Activated CD4-positive, alpha-beta T cell treated with anti-CD3 and anti-CD28 coated beads, Interleukin-2, amount 50 U/mL, for 4 hours (primary cell): ENCODE measurements at places on chromosomes 16 and 17.

DNA sequence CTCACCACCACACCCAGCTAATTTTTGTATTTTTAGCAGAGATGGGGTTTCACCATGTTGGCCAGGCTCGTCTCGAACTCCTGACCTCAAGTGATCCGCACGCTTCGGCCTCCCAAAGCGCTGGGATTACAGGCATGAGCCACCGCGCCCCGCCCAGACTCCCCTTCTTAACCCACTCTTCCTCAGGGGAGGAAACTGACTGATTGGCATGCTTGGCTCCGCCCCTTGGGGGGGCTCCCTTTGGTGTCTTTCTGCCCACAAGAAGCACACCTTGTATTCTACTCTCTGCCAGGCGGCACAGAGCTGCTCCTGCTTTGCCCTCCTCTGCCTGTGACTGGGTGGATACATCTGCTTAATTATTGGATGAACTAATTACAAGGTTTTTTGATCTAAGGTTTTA, 4.7 kb upstream of the ASGR2 start:
- no peak for DNase-seq

DNA sequence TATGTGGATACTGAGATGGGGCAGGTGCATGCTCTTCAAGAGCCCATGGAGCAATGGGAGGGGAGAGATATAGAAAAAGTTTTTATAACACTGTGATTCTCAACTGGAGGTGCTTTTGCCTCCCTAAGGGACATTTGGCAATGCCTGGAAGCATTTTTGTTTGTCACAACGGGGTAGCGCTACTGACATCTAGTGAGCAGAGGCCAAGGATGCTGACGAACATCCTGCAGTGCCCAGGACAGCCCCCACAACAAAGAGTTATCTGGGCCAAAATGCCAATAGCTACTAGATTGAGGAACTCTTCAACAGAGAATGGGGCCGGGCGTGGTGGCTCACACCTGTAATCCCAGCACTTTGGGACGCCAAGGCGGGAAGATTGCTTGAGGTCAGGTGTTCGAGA, 67.2 kb upstream of the CLEC3A start:
- DNase-seq = no peak

GRCh38 chr16:11177578-11178160, 78.3 kb downstream of the SOCS1 start:
- DNase-seq = no peak

GRCh38 chr17:73394512-73395450, 83.0 kb upstream of the CDC42EP4 start:
- no peak for DNase-seq

GRCh38 chr16:88510091-88510994, 57.3 kb downstream of the ZFPM1 start:
- DNase-seq = no peak

DNA sequence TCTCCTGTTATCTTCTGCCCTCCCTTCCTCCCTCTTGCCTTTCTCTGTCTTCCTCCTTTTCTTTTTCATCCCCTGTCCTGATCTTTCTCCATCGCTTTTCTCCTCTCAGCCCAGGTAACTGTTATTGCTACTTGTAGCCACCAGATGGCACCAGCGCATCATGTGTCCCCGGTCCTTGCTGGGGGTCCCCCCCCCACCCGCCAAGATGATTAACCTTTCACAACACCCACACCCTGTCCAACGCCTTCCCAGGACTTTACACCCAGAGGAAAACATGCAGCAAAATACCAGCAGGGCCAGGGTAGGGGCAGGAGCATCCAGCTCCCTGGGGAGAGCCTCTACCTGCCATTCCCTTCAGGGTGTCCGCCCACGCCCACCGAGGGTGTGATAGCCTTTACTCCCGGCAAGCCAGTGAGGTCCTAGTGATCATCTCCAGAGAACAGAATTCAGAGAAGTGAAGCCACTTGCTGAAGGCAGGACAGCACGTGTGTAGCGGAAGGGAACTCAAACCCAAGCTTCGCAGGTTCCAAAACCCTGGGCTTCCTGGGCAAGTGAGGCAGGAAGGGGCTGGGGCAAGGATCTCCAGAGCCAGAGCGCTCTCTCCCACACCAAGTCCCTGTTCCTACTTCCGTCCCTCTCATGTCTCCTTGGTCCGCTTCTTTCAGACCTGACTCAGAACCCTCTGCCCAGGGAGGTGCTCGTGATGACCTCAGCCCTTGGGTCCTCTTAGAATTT, 13.4 kb upstream of the TAC4 start:
- peak; percentile 41 for DNase-seq

GRCh38 chr16:80806927-80807340, 2.5 kb upstream of the CDYL2 start:
- peak; percentile 52 for DNase-seq

DNA sequence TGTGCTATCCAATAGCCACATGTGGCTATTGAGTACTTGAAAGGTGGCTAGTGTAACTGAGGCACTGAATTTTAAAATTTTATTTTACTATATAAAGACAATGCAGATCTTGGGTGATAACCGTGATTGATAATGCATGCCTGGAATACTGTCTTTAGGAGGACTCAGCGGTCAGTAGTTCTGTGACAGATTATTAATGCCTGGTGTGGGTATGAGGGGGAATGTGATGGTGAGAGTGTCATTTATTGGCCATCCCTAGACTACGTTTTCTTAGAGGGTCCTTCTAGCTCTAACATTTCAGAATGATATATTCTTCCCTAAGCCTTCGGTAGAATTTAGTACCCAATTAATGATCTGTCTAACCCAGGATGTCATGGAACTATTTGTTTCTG, 157.6 kb downstream of the CPPED1 start:
- DNase-seq = no peak

- DNase-seq = peak; percentile 23
These were observed 372.7 kb downstream of the SLC39A11 start for GRCh38 chr17:72719578-72720493.

DNA sequence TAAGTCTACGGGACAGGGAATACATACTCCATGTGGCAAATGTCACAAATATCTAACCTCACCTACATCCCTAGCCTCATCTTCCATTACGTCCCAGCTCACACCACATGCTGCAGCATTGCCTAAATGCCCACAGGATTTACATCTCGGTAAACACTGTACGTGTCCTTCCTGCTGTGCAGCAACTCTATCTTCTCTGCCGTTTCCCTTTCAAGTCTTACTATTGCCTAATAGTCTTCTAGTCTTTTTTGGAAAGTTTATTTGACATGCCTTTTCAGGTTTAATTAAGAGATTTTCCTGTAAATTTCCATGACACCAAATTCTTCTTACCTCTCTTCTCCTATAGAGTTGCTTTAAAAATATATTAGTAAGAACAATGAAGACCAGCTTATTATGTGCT, 120.5 kb downstream of the HS3ST4 start:
- DNase-seq = no peak

DNA sequence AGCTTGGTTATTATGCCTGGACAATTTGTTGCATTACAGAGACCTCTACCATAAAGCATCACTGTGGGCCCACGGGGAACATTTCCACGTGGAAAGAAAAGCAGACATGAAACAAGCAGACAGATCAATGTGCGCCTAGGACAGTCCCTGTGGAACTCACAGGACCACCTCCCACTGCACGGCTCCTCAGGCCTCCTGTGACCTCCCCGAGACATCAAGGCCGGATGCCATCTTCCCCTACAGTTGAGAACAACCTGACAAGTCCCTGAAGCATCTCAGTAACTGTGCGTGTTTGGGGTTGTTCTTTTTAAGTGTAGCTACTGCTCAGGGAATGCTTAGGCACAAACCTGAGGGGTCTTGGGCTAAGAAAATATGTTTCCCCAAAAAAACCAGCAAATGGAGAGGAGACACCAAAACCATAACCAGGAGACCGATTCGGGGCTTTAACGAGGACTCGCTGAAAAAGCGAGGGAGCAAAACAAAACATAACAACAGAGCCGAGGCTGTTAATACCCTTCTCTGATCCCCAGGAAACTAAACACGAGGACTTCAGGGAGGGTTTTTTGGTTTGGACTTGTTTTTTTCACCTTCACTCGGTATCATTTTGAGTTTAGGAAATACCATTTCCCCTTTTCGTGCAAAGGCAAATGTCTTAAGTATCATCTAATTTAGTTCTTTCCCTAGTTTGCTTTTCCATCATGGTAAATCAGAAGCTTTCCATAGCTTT, 87.1 kb downstream of the CYTH1 start:
- no peak for DNase-seq
